ENCODE measurements at places on chromosomes 7 and 10.

GRCh38 chr10:15361131-15361530 lies 10.0 kb downstream of the FAM171A1 start:
- no peak for DNase-seq

- DNase-seq = no peak
Measured at GRCh38 chr7:137904833-137905232, 58.1 kb upstream of the DGKI start.

GRCh38 chr7:405489-406211 lies 114.0 kb downstream of the PDGFA start:
- DNase-seq = no peak

DNA sequence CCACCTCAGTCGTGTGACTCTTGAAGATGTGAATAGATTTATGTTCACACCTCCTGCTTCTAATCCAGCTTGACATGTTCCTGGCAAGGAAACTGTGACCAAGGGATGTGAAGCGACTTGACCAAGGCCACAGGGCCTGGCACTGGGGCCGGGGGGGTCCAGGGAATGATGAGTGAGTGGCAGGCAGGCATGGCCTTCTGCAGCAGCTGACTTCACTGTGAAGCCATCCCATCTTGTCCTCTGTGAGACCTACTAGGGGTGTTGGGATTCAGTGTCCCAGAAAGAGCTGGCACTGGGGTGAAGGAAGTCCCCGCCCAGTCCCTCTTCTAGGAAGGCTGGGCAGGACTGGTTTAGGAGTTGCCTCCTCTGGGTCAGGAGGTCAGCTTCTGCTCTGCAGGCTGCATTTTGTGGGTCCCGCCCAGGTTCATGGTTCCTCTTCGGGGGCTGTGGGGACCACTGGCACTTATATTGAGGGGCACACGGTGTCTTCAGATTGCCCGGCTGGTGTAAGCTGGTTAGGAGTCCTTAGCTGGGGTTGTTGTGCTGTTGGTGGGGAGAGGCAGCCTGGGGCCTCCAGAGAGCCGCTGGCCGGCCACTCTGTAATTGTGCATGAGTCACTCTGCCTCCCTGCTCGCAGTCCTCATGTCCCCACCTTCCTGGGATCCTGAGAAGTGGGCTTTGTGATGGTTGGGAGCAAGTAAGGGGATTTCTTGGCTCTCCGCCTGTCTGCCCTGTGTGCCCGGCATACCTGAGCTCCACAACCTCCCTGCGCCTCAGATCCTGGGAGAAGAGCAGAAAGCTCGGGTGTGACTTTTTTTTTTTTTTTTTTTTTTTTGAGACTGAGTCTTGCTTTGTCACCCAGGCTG lies 11.0 kb downstream of the ZMIZ1 start:
- no peak for DNase-seq

- DNase-seq = no peak
Measured at GRCh38 chr7:111987115-111987826, 218.9 kb downstream of the DOCK4 start.

DNA sequence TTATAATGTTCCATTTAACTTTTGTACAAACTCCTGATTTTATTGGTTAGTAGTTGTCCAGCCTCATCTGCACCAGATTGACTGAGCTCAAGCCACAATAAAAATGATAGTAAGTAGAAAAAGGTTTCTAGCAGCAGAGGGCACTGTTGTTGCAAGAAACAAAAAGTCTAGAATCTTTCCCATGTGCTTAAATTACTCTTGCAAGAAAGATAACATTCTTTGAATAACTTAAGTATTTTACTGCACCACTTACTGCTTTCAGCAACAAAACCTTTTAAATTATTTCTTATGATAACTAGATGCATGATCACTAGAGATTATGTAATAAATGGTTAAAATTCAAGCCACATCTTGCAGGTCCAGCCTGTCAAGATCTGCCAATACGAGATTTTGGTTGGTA lies 27.0 kb downstream of the LMOD2 start:
- DNase-seq = no peak

GRCh38 chr10:50653142-50653541 lies 29.4 kb upstream of the SGMS1 start:
- no peak for DNase-seq

DNA sequence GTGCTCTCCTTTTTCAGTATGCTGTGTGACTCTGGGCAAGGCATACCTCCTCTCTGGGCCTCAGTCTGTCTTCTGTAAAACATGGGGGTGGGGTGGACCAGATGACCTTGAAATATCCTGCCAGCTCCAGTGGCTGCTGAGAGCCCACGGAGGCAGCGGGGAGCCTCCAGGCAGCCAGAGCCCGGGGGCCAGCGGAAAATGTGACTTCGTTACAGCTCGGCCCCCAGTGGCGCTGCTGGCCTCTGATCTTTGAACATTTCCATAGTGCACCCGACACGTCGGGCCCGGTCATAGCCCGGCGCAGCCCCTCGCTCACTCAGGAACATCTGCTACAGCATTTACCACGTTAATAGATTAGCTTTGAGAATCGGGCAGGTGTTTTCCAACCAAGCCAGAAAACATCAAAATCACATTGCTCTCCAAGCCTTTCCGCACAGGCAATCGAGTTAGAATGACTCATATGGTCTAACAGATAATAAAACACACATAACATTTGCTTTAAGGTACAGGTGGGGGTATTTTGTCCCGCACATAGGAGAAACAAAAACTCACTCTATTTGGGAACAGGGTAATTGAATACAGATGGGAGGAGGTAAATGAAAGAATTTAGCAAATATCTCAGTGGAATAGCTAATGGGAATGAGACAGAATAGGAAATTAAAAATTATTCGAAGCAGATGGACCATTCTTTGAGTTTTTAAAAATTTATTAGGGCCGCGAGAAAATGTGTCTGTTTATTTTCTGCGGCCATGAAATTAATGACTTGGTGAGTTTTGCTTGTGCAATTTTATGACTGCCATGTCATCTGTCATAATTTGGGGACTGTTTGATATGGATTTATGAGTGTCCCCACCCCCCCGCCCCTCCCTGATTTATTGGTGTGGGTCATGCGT lies 26.3 kb upstream of the COMTD1 start:
- DNase-seq = no peak

GRCh38 chr10:6162589-6163356 lies 40.0 kb upstream of the PFKFB3 start:
- DNase-seq = no peak

DNA sequence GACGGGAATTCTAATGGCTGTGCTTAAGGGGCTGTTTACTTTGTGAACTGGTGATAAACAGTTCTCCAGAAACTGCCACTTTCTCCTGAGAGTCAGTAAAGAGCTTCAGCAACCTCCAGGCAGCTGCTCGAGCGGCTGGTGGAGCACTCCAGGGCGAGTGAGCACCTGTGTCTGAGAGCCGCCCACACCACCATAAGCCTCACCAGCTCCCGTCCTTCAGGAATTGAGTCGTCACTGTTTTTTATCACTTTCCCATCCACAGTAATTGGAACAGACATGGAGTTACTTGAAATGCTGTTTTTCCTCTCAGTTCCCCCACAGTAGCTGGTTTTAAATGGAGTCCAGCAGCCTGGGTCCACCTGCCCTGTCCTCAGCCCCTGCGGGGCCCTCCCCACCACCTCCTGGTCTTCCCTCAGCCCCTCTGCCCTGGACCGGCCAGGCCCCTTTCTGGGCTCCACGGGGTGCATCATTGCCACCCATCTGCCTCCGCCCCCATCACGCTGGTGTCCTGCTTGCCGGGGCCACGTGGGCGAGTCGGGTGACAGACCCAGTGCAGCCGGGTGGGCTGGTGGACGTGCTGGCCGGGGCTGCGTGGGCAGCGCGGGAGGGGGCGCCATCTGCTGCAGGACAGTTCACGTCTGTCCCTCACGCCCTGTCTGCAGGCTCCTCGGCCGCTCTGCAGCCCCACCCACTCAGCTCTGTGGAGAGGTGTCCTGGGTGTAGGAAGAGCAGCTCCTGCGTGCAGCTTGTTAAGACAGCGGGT lies 56.0 kb downstream of the NKX6-2 start:
- DNase-seq = no peak

DNA sequence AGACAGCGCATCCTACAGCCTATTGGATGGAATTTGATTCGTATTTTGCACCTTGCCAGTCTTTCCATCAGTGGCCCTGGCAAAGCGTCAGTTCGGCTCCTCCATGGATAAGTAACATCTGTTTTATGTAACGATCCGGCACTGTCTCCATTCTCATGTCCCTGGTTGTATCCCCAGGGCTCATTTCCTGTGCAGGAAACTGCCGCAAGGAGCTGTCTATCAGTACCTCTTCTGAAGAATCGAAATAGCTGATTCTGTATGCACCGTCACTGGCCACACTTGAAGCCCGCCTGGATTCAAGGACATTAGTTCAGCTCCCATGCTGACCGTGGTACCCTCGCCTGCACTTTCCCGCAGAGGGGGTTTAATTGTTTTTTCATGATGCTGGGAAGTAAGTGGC lies 53.1 kb upstream of the NPS start:
- DNase-seq = no peak

DNA sequence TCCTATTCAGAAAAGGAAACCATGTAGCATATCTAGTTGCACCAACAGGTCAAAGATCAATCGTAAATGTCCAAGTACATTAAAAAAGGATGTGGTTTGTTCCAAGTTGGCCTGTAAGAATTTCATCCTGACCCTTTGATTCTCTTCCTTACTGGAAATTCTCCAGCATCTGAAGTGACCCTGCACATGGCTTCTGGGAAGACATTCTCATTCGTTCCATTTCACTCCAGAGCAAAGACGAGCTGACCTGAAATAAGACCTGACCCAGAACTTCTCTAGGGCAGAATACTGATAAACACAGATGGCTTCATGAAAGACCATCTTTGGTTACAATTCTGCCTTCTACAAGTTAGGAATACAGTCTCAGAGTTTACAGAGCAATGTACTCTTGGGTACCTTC lies 39.8 kb downstream of the ASB4 start:
- DNase-seq = no peak

- no peak for DNase-seq
Measured at GRCh38 chr7:85529201-85529600, 342.3 kb upstream of the SEMA3D start.

- no peak for DNase-seq
Measured at GRCh38 chr7:115635876-115636275, 394.7 kb downstream of the TFEC start.

DNA sequence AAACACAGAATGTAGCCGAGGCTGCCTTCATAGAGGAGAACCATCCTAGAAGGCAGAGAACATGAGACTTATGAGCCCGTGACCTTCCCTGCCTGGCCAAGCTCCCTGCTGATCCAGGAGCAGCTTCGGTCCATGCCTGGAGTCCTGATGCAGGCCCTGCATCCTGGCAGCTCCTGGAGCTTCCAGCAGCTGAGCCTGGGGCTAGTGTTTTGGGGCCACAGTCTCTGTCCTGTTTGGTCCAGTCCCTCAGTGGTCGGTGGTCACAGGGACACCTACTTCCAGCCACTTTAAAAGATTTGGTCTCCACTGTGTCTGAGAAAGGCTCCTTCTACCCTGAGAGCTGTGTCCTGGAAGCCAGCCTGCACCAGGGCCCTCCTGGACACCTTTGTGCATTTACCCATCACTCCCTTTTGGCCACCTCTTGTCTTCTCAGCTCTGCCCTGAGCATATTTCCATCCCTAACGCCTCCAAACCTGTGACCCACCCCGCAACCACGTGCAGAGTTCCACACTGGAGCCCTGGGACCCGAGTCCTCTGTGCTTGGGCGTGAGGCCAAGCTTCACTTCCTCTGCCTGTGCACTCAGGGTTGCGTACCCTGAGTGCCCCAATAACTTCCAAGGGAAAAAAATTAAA lies 315.2 kb upstream of the ZNF32 start:
- no peak for DNase-seq

GRCh38 chr10:129398711-129399141 lies 68.3 kb upstream of the MGMT start:
- no peak for DNase-seq

DNA sequence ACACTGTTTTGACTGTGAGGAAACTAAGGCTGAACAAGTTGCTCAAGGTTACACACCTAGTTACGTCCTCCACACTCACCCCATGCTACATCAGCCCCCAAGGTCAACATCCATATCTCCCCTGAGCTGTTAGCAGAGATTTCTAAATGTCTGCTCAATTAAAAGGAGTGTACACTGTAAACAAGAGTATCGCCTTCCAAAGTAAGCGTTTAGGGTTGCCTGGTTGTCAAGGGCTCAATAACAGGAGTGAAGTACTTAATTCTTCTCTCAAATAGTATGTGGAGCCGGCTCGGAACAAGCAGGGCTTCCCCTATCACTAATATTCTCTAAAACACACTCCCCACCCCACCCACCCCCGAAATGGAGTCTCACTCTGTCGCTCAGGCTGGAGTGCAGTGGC lies 412.8 kb upstream of the GALNT17 start:
- no peak for DNase-seq

- no peak for DNase-seq
Measured at GRCh38 chr7:130756316-130756715, 22.3 kb upstream of the KLF14 start.

DNA sequence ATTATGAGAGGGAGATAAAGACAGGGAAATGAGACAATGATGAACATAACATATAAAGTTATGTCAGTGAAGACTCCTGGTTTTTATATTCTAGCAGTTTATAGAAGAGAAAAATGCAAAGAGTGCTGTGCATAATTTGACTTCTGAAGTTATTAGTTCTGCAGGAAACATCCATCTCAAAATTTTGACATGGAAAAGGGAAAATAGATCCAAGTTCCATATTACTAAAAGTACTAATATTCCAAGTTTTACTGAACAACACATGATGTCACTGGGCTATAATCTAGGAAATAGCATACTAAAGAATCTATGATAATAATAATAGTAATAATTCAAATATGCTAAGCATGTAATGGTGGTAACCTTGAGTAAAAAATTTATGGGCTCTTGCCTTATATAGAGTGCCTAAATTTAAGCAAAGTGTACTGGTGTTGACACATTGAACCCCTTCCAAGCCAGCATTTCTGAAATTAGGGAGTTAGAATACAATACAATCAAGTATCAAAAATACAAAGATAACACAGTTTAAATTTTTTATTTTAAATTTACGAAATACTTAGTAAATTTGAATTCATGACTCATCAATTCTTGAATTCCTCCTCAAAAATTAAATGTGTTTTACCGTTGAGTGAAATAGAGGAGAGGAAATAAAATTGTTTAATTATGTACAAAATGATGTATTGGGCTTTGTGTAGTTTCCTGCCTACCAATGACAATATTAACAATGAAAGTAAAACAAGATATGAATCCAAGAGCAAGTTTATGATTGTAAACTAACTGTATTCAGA lies 102.8 kb upstream of the KCND2 start:
- no peak for DNase-seq

Measured in nucleus accumbens (tissue), 56 donors.